Activated CD4-positive, alpha-beta T cell treated with anti-CD3 and anti-CD28 coated beads for 36 hours (primary cell): ENCODE measurements at places on chromosomes 16 and 17.

- no peaks in the 10 kb centered on the region for H3K4me1 ChIP-seq
- no peaks in the 10 kb centered on the region for H3K36me3 ChIP-seq
- H3K27ac ChIP-seq, result no peak overlapping the region
- peaks cover 22% of the 10 kb centered on the region for H3K27me3 ChIP-seq
- DNase-seq, result no peak
- H3K4me3 ChIP-seq, result no peak overlapping the region
Measured at GRCh38 chr16:80403894-80404293, 136.9 kb upstream of the DYNLRB2 start.

DNA sequence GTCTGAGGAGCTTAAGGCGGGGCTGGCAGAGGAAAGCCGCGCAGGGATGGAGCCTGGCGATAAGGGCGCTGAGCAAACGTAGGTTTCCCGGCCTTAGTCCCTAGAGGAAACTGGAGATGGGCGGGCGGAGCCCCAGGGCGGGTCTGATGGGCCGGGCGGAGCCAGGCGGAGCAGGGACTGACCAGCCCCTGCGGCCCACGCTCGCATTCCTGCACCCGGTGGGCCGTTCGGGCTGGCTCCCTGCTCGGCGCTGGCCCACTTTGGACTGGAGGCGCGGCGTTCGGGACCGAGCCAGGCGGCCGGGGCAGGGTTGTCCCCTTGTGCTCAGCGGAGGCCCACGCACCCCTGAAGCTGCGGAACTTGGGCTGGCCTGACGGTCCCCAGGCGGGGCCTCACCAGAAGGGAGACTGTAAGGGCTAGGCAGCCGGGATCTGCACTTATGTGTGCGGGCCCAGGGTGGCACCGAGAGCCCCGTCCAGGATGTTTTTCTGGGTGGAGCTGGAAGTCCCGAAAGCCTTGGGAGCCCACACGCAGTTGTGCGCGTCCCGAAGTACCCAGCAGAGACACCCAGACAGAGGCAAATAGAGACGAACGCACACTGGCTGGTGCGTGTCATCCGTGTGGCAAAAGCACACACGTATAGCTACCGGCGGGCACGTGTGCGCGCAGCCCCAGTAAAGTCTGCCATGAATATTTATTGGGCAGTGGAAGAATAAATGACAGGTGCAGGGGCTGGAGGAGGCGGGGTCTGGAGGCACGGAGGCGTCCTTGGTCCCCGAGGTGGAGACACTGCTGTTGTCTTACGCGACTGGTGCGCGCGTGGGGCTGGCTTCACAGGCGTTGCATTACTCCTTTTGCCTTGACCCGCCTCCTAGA is 1.4 kb downstream of the PYDC1 start:
- H3K36me3 ChIP-seq, result no peaks in the 10 kb centered on the region
- H3K4me1 ChIP-seq, result peaks cover 23% of the 10 kb centered on the region
- H3K27me3 ChIP-seq, result peaks cover 44% of the 10 kb centered on the region
- DNase-seq, result peak; percentile 45

- DNase-seq, result no peak
- no peak overlapping the region for H3K4me3 ChIP-seq
- peaks cover 21% of the 10 kb centered on the region for H3K36me3 ChIP-seq
- no peaks in the 10 kb centered on the region for H3K27me3 ChIP-seq
Measured at GRCh38 chr17:50861822-50862528, 4.2 kb downstream of the TOB1 start.

GRCh38 chr17:42392692-42393415 is 4.6 kb upstream of the STAT3 start:
- DNase-seq, result no peak
- peaks cover 5% of the 10 kb centered on the region for H3K36me3 ChIP-seq
- H3K27ac ChIP-seq, result peak overlapping the region; percentile 87
- no peak overlapping the region for H3K4me3 ChIP-seq
- peaks cover 36% of the 10 kb centered on the region for H3K4me1 ChIP-seq

- no peaks in the 10 kb centered on the region for H3K27me3 ChIP-seq
- H3K4me1 ChIP-seq, result peaks cover 7% of the 10 kb centered on the region
- no peak overlapping the region for H3K4me3 ChIP-seq
- DNase-seq, result no peak
- H3K27ac ChIP-seq, result no peak overlapping the region
- H3K36me3 ChIP-seq, result no peaks in the 10 kb centered on the region
Measured at GRCh38 chr17:1496869-1497268, 4.4 kb upstream of the MYO1C start.

DNA sequence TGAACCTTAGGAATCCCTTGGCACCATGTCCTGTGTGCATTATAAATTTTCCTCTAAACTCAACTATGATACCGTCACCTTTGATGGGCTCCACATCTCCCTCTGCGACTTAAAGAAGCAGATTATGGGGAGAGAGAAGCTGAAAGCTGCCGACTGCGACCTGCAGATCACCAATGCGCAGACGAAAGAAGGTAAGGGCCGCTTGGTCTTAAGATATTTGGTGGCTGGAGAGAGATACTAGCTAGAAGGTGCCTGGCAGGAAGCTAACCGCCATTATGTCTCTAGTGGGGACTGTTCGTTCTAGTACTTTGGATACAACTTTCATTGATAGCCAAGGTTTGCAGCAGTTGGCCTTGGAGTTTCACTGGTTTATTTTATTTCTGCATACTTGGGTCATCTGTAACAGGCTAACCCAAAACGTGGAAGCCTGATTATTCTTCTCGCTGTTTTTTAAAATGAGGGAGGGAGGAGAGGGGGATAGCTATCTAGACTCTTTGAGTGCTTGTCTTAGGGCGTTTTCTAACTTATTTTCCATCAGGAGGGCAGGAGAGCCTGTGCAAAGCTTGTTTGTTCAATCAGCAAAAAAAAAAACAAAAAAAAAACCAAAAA is 1.3 kb downstream of the RBBP6 start:
- DNase-seq, result peak; percentile 33
- peak overlapping the region; percentile 94 for H3K27ac ChIP-seq
- H3K27me3 ChIP-seq, result no peaks in the 10 kb centered on the region
- H3K36me3 ChIP-seq, result peaks cover 48% of the 10 kb centered on the region
- H3K4me1 ChIP-seq, result peaks cover 34% of the 10 kb centered on the region
- H3K4me3 ChIP-seq, result peak overlapping the region; percentile 90

GRCh38 chr16:55002419-55002818 is 71.8 kb downstream of the IRX5 start:
- no peak overlapping the region for H3K4me3 ChIP-seq
- H3K27ac ChIP-seq, result no peak overlapping the region
- H3K27me3 ChIP-seq, result peaks cover 8% of the 10 kb centered on the region
- DNase-seq, result no peak
- H3K4me1 ChIP-seq, result no peaks in the 10 kb centered on the region
- no peaks in the 10 kb centered on the region for H3K36me3 ChIP-seq

DNA sequence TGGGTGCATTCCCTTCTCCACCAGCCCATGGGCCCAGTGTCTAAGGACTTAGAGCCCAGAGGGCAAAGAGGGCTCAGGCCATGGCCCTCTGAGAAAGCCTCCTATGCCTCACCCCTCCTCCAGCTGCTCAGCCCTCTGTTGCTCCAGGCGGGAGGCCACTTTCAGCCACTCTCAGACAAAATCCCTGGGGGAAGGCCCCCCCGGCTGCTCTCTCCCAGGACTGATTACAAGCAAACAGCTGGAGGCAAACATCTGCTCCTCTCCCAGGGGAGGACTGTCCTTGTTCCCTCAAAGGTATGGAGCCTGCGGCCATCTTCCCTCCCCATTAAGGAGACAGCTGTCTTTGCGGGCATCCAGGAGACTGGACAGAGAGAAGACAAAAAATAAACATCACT is 54.9 kb upstream of the DLX4 start:
- no peak overlapping the region for H3K4me3 ChIP-seq
- no peak for DNase-seq
- peaks cover 6% of the 10 kb centered on the region for H3K4me1 ChIP-seq
- peaks cover 55% of the 10 kb centered on the region for H3K27me3 ChIP-seq
- no peak overlapping the region for H3K27ac ChIP-seq
- H3K36me3 ChIP-seq, result no peaks in the 10 kb centered on the region

DNA sequence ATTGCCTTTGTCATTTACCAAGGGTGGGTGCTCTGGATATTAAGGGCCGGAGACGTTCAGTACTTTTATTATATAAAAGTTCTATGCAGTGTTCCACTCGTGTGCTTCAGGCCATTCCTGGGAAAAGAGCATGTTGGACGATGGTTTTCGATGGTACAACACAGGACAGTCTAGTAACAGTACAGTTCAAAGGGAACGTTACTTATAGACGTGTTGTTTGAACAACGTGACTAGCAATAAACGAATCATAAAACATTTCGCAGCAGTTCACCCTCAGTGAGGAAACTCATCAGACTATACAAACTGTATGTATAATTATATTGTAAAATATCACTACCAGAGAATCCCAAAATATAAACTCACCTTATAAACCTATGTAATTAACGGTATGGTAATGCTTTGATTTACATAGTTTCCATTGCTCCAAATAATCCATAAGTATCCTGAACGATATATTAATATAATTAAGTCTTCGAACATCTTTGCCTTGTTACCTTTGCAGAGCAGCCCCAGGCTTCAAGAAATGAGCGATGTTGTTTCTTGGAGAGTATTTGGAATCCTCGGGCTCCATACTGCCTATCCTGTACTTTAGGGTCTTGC is 589 bp downstream of the NMT1 start:
- peaks cover 40% of the 10 kb centered on the region for H3K4me1 ChIP-seq
- peak overlapping the region; percentile 96 for H3K27ac ChIP-seq
- H3K4me3 ChIP-seq, result peak overlapping the region; percentile 84
- DNase-seq, result no peak

- peaks cover 46% of the 10 kb centered on the region for H3K4me1 ChIP-seq
- no peaks in the 10 kb centered on the region for H3K27me3 ChIP-seq
- H3K4me3 ChIP-seq, result no peak overlapping the region
- DNase-seq, result no peak
- H3K27ac ChIP-seq, result no peak overlapping the region
Measured at GRCh38 chr17:28324781-28325180, 5.8 kb downstream of the TMEM97 start.

DNA sequence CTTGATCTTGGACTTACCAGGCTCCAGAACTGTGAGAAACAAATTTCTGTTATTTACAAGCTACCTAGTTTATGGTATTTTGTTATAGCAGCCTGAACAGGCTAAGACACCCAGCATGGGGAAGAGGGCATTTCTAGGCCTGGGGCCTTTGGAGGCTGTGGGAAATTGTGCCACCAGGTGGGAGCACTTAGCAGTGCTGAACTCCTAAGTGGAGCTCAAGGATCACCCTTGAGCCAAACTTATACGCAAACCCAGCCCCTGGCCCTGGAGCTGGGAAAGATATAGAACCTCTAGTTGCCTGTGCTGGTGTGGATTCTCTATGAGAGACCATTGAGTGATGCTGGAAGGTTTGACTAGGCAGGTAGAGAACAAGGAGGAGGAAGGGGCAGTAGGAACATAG is 36.1 kb downstream of the MIS12 start:
- DNase-seq, result no peak
- no peaks in the 10 kb centered on the region for H3K27me3 ChIP-seq
- peaks cover 15% of the 10 kb centered on the region for H3K4me1 ChIP-seq
- H3K36me3 ChIP-seq, result peaks cover 26% of the 10 kb centered on the region
- H3K27ac ChIP-seq, result no peak overlapping the region

DNA sequence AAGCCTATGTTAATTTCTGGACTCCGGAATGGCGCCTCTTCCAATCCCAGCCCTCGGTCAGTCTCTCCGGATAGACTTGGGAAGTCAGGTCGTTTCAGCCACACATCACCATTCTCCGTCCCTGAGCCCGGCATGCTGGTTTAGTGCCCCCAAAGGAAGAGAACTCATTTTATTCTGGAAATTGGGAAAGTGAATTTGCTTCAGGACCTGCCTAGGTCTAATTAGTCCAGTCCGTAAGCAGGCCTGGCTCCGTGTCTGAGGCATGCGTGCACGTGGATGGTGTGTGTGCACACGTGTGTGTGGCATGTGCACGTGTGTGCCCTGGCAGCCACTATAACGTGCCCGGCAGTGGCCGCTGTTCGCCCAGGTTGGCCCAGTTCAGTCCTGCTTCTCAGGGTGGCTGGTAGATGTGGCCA is 77.4 kb downstream of the RPA1 start:
- H3K27ac ChIP-seq, result no peak overlapping the region
- no peak for DNase-seq
- H3K27me3 ChIP-seq, result peaks cover 51% of the 10 kb centered on the region
- no peak overlapping the region for H3K4me3 ChIP-seq

GRCh38 chr16:77986011-77986740 is 36.2 kb upstream of the CLEC3A start:
- H3K4me3 ChIP-seq, result no peak overlapping the region
- no peaks in the 10 kb centered on the region for H3K36me3 ChIP-seq
- no peak for DNase-seq
- peaks cover 10% of the 10 kb centered on the region for H3K27me3 ChIP-seq
- no peak overlapping the region for H3K27ac ChIP-seq

- no peak overlapping the region for H3K4me3 ChIP-seq
- no peaks in the 10 kb centered on the region for H3K27me3 ChIP-seq
- no peak for DNase-seq
- H3K27ac ChIP-seq, result no peak overlapping the region
- no peaks in the 10 kb centered on the region for H3K4me1 ChIP-seq
Measured at GRCh38 chr16:88993166-88993761, 16.3 kb upstream of the CBFA2T3 start.

GRCh38 chr17:57732062-57732461 is 13.0 kb downstream of the CCDC182 start:
- no peak overlapping the region for H3K27ac ChIP-seq
- H3K4me3 ChIP-seq, result no peak overlapping the region

DNA sequence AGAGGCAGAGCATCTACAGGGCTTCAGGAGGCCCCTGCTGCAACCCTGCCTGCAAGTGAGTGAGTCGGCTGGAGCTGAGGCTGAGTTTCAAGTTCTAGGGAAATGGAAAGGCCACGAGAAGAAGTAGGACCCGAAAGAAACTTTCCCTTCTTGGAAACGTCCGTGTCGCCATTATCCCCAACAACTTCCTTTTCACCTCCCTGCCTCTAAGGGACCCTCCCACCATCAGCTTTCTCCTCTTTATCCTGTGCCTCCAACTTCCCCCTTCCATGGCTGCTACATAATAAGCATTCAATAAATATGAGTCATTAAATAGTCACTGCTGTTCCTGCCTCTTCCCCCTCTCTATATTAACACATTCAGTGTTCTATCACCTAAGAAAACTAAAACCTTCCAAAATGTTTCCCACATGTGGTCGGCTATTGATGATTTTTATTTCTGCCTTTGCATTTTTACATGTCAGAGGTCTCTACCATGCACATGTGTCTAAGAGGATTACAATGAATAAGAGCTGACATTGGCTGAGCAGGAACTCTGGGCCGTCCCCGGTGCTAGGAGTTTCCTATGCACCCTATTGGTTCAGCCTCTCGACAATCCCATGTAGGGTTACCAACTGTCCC is 115.9 kb upstream of the TNRC6C start:
- peak; percentile 65 for DNase-seq
- peaks cover 49% of the 10 kb centered on the region for H3K4me1 ChIP-seq
- no peaks in the 10 kb centered on the region for H3K36me3 ChIP-seq

DNA sequence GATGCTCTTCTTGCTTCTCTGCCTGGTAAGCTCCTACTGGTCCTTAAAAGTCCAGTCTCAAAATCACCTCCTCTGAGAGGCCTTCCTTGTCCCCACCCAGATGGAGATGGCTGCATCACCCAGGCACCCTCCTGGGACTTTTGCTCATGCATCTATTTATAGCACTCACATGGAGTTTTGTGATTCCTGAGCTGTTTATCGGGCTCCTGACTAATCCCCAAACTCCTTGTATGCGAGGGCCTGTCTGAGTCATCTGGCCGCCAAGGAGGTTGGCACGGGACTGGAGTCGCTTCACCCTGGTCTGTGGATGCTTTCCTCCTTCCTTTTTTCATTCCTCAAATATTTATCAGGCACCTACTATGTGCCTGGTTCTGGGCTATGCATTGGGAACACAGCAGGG is 2.3 kb upstream of the MAP2K3 start:
- peaks cover 21% of the 10 kb centered on the region for H3K36me3 ChIP-seq
- peak overlapping the region; percentile 45 for H3K27ac ChIP-seq
- H3K4me3 ChIP-seq, result no peak overlapping the region

- peak overlapping the region; percentile 87 for H3K27ac ChIP-seq
- peaks cover 55% of the 10 kb centered on the region for H3K4me1 ChIP-seq
- DNase-seq, result peak; percentile 77
- peaks cover 46% of the 10 kb centered on the region for H3K36me3 ChIP-seq
- no peaks in the 10 kb centered on the region for H3K27me3 ChIP-seq
- peak overlapping the region; percentile 96 for H3K4me3 ChIP-seq
Measured at GRCh38 chr17:76265624-76266243, 586 bp downstream of the UBALD2 start.
